Stimulated activated CD8-positive, alpha-beta memory T cell treated with anti-CD3 and anti-CD28 coated beads, Interleukin-7, amount 100 ng/mL, for 24 hours (primary cell): ENCODE measurements at places on chromosomes 16 and 17.

DNA sequence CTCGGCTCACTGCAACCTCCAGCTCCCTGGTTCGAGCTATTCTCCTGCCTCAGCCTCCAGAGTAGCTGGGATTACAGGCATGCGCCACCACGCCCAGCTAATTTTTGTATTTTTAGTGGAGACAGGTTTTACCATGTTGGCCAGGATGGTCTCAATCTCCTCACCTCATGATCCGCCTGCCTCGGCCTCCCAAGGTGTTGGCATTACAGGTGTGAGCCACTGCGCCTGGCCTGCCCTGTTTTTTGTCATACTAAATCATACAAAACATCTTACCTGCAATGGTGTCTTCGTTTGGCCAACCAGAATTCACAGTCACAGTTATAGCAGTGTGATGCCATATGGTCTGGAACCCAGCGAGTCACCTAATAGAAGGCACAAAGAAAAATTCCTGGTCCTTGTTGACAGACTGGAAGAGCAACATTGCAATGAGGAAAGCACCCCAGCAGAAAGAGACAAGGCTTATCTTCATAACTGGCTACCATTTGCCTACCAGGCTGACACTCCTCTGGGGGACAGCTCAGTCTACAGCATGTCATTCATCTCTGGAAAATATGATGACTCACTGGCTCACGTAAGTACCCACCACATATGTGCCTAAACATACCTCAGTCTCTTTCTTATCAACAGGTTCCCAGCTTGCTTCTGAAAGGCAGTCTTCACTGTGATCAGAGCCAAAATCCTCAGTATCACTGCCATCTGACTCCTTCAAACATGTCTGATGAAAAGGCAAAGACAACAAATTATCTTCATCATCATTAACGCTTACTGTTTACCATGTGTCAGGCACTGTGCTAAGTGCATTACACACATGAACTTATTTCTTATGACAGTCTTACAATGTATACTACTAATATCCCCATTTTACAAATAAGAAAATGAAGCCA lies 4.3 kb upstream of the HSF5 start:
- DNase-seq = no peak

GRCh38 chr17:49545806-49546545 lies 29.7 kb upstream of the NXPH3 start:
- DNase-seq = no peak

DNA sequence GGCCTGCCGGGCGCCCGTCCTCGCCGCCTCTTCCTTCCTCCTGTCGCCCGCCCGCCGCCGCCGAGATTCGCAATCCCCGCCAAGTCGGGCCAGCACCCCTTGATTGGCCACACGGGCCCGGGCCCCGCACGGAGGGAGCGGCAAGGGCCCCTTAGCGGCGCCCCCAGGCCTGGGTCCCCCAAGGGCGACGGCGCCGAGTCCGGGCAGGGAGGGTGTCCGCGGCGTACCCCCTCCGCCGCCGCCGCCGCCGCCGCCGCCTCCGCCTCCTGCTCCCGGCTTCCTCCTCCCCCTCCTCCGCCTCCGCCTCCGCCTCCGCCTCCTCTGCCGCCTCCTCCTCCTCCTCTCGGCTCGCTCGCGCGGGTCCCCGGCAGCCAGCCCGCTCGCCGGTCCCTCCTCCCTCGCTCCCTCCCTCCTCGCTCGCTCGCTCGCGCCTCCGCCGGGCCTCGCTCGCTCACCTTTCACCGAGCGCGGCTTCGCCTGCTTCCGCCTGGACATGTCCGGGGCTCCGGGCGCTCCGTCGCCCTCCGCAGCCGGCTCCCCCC lies 561 bp downstream of the ZNF423 start:
- no peak for DNase-seq

DNA sequence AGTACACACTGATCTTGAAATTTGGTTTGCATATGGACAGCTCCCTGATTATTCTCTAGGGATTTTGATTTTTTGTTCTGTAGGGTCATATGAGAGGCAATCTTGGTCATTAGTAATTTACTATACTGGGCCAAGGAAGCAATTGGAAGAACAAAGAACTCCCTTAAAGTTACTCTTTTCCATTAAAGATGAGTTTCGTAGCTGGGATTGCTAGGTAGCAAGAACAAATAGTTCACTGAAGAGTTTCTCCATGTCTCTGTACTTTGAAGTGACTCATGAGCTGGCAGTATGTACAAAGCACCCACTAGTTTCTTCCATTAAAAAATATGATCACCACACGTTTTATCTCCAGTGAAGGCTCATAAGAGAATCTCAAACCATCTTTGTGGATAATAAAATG lies 6.2 kb upstream of the BCAS3 start:
- DNase-seq = no peak

GRCh38 chr17:691423-691822 lies 23.2 kb downstream of the VPS53 start:
- DNase-seq = no peak

- DNase-seq = no peak
Observed at GRCh38 chr17:67467500-67468455, 90.7 kb downstream of the PITPNC1 start.

DNA sequence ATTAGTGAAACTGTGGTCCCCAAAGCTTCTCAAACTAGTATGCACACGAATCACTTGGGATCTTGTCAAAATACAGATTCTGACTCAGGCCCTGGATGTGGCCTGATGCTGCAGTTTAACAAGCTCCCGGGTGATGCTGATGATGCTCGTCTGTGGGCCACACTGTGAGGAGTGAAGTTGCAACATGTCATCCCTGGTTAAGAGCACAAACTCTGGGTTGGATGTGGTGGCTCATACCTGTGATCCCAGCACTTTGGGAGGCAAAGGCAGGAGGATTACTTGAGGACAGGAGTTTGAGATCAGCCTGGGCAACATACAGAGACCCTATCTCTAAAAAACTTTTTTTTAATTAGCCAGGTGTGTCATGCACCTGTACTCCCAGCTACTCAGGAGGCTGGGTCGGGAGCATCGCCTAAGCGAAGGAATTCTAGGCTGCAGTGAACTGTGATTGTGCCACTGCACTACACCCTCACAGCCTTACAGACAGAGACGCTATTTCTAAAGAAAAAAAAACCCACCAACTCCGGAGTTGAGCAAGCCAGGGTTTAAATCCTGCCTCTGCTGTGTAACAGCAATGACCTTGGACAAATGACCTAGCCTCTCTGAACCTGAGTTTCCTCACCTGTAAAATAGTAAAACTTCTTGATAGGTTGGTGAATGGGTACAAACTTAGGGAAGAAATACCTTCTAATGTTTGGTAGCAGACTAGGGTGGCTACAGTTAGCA lies 24.4 kb upstream of the ABAT start:
- DNase-seq = no peak

GRCh38 chr16:55349867-55350266 lies 25.9 kb downstream of the IRX6 start:
- DNase-seq = no peak

- no peak for DNase-seq
Observed at GRCh38 chr16:81688182-81688581, 90.9 kb upstream of the PLCG2 start.

DNA sequence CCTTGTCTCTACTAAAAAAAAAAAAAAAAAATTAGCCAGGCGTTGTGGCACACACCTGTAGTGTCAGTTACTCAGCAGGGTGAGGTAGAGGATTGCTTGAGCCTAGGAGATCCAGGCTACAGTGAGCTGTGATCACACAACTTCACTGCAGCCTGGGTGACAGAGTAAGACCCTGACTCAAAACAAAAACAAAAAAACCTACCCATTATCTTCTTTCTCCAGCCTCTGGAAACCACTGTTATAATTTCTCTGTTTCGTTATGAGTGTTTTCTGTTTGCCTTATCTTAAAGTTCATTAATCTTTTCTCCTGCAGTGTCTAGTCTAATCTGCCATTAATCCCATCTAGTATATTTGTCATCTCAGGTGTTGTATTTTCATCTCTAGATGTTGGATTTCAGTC lies 18.6 kb upstream of the CLTC start:
- DNase-seq = no peak

- no peak for DNase-seq
Observed at GRCh38 chr16:84739349-84740124, 39.7 kb downstream of the USP10 start.

DNA sequence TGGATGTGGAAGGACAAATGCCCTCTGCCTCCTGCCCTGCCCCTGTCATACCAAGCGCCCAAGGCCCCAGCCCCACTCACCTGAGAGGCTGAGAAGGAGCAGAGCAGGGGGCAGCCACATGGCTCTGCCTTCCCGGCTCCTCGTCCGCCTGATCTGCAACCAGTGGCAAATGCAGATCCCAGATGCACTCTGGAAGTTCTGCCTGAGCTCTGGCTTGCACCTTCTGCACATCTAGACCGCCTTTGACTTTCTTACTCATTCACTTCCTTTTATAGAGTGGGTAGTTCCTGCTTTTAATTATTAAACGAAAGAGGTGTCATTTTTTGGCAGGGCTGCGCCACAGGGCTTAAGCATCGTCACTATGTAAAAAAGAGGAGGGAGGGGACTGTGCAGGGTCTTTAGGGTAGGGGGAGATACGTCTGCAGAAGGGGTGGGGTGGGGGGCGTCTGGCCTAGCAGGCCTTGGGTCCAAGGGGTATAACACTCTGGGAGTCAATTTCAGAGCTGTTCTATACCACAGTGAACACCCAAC lies at the start of gene CD300LB:
Gene CD300LB (minus strand): TSS at position 245 of the 531 bp plus-strand sequence. CDS start 125 bp downstream, at position 120.
- DNase-seq = no peak

DNA sequence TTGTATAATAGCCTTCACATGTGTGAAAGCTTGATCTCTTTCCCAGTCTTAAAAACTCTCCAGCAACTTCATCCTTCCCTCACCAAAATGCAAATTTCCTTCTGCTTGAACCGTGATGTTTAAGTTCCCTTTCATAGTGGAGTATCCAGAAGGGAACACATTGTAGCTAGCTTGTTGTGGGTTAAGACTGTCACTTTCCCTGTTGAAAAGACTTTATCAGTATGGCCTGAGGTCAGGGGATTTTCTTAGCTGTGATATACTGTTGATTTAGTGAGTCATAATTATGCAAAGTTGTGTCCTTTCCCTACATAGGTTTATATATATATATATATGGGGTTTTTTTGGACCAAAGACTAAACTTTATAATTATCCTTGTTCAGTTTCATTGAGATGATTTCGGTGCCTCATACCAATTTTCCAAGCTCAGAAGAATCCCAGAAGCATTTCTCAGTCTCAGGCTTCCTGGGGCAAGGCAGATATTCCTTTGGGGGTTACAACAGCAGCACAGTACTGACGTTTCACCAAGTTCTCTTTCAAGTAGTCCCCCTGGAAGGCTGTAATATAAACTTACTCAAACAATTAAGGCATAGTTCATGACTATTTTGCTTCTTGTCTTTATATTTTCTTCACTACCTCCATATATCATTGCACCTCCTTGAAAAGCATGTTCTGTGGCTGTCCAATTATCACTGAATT lies 35.7 kb downstream of the ESRP2 start:
- no peak for DNase-seq
